ENCODE measurements at places on chromosomes 7 and 10.

GRCh38 chr7:26694141-26694540 lies 170.2 kb downstream of the SKAP2 start:
- DNase-seq: no peak

DNA sequence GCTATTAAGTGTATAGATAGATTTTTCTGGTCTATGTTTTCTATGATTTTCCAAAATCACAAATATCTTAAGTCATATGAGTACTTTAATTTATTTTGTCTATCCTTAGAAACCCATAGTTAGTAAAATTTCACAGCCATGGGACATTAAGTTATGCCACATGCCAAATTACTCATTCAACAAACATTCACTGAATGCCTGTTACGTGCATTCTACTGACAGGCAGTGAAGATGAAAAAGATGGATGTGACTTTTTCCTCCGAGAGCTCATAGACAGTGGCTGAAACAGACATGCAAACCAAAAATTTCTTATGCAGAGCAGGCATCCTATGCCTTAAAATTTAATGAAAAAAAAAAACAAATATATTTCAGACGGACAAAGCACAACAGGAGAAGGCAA lies 84.9 kb downstream of the CHRM2 start:
- no peak for DNase-seq

- no peak for DNase-seq
These were observed 317.3 kb upstream of the FZD1 start for GRCh38 chr7:90946730-90947501.

DNA sequence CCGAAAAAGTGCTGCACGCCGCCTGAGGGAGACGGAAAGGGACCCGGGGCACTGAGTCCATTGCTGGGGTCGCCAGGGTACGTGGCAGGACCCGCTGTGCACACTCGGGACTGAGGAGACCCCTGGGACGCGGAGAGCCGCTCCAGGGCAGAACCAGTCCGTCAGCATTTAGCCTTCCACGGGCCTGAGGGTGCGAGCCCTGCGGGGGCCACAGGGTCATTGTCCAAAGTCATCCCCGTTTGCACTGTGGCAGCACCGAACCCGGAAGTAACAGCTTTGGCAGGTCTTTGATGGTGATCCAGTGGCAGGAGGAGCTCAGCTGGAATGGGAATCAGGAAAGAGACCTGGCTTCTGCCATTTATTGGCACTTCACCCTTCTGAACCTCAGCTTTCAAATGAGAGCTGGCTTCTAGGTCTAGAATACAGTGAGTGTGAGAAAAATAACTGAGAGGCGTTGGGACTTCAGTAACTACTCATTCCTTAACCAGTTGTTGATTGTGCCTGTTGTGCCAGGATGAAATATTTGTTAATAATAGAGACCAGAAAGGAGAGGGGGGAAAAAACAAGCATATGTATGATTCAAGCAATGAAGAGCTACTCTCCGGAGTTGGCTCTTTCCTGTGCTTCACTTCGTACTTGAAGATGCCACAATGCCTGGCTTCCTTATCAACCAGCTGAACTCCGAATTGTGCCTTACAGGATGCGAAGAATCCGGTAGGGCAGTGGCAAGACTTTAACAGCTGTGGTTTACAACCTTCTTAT lies 811 bp upstream of the ARHGAP12 start:
- no peak for DNase-seq

- no peak for DNase-seq
These were observed 34.8 kb downstream of the ITGB8 start for GRCh38 chr7:20365486-20365885.

DNA sequence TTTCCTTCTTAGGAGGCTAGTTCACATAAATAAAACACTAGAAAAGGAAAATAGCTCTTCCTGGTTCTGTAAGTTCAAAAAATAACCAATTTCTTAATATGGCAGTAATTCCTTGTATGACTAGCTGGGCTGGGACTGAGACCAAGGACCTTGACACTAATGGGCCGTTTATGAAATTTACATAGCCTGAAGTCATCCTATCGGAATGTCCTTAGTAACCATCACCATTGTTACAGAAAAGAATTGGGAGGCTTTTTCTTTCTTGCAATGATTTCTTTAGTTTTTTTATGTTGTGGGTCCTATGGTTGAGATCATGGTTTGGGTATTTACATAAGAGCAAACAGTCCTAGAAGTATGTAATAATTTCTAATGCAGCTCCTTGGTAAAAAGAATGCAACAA lies 87.1 kb upstream of the HDAC9 start:
- DNase-seq: no peak

GRCh38 chr10:54444170-54444569 lies 356.9 kb downstream of the PCDH15 start:
- DNase-seq: no peak

DNA sequence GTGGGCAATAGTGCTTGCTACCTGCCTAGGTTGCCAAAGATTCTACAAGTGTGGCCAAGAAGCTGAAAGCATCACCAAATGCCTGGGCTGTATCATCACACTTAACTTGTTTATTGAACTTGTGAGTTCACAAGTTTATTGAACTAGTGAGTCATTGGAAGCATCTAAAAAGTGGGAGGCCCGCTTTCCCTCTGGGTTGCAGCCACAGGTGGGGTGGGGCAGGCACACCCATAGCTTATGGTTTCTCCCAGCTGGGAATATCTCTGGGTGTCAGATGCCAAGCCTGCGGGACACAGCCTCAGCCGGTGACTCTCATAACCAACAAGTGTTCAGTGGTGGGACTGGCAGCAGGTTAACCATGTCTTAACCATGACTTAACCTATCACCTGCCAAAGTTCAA lies 145.9 kb upstream of the FAM13C start:
- no peak for DNase-seq

GRCh38 chr10:124906551-124907001 lies 35.3 kb upstream of the ZRANB1 start:
- DNase-seq: no peak

- no peak for DNase-seq
These were observed 393.7 kb upstream of the MBL2 start for GRCh38 chr10:53166325-53166724.

GRCh38 chr10:114492351-114493037 lies 88.2 kb upstream of the AFAP1L2 start:
- DNase-seq: no peak

DNA sequence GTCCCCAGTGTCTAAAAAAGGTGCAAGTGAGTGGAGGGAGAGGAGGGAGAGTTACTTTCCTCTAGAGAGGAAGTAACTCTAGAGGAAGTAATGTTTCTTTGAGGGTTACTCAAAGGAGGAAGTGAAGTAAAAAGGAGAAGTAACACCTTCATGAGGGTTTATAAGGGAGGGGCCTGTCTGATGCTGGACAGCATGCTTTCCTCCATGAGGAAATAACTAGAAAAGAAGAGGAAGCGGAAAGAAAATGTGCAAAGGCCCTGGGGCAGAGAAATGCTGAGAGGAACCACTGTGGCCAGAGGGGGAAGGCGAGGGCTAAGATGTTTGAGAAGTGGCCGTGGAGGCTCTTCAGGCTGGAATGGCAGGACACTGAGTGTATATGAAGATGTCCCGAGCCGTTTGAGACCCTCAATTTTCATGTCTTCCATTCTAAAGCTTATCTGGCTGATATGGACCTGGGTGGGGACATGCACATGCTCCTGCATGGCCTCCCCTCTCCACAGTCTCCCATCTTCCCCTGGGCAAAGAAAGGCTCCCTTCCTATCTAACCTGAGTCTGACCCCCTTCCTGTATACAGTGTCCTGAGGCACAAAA lies 3.4 kb upstream of the SLC18A2 start:
- DNase-seq: no peak

DNA sequence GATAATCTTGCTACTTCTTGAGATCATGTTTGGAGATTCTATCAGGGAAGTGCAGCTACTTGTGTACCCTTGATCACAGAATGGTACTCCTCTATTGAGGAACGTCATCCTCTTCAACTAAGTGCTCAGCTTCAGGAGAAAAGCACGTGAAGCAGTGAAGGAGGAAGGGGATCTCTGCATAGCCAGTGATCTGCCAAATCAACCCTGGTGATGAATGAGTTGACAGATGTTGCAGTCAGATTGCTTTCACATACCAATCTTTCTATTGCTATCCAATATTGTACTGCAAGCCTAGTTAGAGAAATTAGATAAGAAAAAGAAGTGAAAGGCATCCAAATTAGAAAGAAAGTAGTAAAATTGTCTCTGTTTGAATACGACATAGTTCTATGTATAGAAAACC lies 309.4 kb downstream of the TWIST1 start:
- no peak for DNase-seq

GRCh38 chr10:97888641-97889262 lies 39.1 kb downstream of the GOLGA7B start:
- DNase-seq: no peak

GRCh38 chr10:47330804-47331203 lies 8.6 kb downstream of the GDF2 start:
- DNase-seq: no peak

DNA sequence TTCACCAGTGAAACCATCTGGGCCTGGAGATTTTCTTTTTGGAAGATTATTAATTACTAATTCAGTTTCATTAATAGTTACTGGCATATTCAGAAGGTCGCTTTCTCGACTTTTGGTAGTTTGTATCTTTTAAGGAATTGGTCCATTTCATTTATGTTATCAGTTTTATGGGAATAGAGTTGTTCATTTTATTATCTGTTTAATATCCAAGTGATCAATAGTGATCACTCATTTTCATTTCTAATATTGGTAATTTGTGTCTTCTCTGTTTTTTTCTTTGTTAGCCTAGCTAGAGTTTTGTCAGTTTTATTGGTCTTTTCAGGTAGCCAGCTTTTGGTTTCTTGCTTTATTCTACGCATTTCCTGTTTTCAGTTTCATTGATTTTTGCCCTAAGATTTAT lies 31.0 kb downstream of the MKLN1 start:
- no peak for DNase-seq

GRCh38 chr10:15150563-15150962 lies 17.9 kb downstream of the NMT2 start:
- DNase-seq: no peak

- no peak for DNase-seq
These were observed 318.2 kb upstream of the MEOX2 start for GRCh38 chr7:16004702-16005101.

- DNase-seq: no peak
These were observed 62.5 kb upstream of the TOMM7 start for GRCh38 chr7:22884911-22885788.

- DNase-seq: no peak
These were observed 443.6 kb upstream of the PFKP start for GRCh38 chr10:2623675-2624274.

DNA sequence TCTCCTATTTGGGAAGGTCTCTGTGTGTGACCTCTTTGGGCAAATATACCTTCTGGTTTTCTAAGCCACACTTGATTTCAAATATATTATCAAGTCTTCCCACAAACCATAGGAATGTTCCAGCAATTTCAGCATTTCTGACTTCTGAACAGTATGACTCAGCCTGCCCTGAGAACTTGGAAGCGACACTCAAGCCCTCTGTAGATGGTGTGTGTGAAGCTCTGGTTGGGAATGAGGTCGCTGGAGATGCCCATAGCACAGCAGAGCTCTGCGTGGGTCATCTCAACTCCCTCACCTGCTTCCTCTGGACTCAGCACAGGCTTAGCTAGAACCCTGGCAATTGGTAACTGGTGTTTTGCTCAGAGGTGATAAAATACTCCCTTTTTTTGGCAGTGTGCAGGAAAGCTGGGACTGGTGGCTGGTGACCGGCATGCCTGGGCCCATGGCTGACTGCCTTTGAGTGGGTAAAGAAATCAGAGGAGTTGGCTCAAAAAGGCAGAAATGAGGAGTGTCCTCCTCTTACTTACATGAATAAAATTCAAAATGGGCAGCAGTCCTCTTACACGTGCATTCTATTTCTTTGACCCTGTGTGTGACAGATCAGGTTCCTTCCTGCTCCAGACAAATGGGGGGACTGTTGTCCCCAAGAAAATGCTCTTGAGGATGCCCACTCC lies 87.5 kb upstream of the NRP1 start:
- no peak for DNase-seq

- no peak for DNase-seq
These were observed 39.6 kb downstream of the JAZF1 start for GRCh38 chr7:28140979-28141378.

- DNase-seq: no peak
These were observed 73.2 kb upstream of the KLF6 start for GRCh38 chr10:3858051-3858845.

DNA sequence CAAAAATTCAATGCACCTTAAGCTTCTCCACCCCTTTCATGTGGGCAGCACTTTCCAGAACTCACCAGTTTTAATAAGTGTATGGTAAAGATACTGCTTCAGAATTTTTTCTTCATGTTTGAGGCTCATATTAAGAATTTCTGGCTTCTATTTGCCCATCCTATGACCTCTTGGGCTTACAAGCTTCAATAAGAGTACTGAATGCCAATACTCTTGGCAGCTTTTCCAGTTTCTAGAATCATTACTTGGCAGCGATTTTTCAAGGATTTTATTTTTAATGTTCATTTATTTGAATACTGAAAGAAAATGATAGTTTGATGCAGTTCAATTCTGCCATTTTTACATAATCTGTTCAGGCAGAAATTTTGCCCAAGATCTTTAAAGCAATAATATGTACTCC lies 242.1 kb upstream of the KCND2 start:
- no peak for DNase-seq

GRCh38 chr7:112749775-112750174 lies 40.4 kb downstream of the TMEM168 start:
- DNase-seq: no peak

- no peak for DNase-seq
These were observed 82.0 kb downstream of the CPXM2 start for GRCh38 chr10:123809632-123810031.

DNA sequence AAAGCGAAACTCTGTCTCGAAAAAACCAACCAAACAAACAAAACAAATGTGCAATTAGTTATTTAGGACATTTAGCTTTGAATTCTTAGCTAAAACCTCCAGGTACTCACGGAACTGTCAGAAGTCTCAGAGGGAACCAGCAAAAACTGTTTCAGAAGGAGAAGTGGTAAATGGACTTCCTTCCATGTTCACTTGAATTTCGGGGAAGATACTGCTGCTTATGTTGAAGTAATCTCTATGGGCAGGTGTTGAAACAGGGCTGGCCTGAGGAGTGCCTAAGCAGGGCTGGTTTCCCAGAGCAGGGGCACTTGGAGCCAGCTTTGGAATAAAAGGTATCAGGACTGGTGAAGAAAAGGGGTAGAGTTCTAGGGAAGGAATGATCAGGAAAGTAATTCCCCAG lies 2.4 kb upstream of the EXOC6 start:
- DNase-seq: no peak

DNA sequence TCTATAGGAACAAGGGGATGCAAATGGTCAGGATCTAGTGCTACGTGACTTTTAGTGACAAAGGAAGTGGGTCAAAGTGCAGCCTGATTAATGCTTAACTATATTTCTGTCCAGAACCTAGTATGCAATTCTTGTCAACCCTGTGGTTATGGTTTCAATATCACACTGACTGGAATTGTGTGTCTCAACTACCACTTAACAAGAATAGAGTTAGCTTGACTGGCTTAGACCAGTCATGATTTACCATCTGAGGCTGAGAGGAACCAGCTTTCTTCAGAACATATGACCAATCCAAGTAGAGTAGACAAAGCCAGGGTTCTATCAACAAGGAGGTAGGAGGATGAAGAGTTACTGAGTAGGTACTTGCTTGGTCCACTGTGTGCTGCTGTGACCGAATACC lies 54.4 kb downstream of the MYPN start:
- DNase-seq: no peak

Measured in stimulated activated CD8-positive, alpha-beta memory T cell treated with anti-CD3 and anti-CD28 coated beads, Interleukin-4, amount 100 ng/mL, for 1 hour (primary cell).